ENCODE measurements at places on chromosomes 6 and 20. TPM values are rescaled to one million over a fixed set of nuclear protein-coding genes. Genes with fewer than 3 reads are reported as not detected.

The GRM1 gene
- not detected for total RNA-seq

The SNAP25 gene
- not detected for total RNA-seq

The PACSIN1 gene
- total RNA-seq = 0.47 TPM

The CLVS2 gene
- total RNA-seq = not detected

The SAMD5 gene
- not detected for total RNA-seq

The SIRPD gene
- total RNA-seq = not detected

The ID4 gene
- total RNA-seq = not detected

The RING1 gene
- total RNA-seq = 26.8 TPM

The RCAN2 gene
- not detected for total RNA-seq

The PPP1R3G gene
- total RNA-seq = 0.14 TPM

The MAPK13 gene
- total RNA-seq = 60.4 TPM

Data from activated CD8-positive, alpha-beta T cell treated with anti-CD3 and anti-CD28 coated beads for 36 hours (primary cell).